Umbilical cord (tissue), 2 donors: ENCODE measurements at places on chromosomes 2 and 18.
A peak's percentile ranks its signal among the peaks of the same experiment; 100 is the strongest.

- peak; percentile 76 for DNase-seq
Observed at GRCh38 chr2:66441581-66442320, 6.8 kb downstream of the MEIS1 start.

DNA sequence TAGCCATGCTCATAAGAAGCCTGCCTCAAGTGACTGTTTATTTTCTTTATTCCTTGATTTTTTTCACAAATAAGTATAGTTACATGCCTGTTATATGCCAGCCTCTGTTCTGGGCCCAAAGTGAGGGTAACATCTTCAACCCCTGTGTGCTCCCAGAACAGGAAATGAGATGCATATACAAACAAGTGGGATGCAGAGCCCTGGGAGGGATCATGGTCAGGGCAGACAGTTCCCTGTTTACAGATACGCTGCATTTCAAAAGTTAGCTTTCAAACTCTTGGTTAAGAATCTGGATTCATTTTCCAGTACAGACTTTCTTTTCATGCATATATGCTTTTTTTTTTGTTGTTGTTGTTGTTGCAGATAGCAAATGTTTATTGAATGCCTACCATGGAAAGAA, 24.4 kb downstream of the GPR39 start:
- no peak for DNase-seq

DNA sequence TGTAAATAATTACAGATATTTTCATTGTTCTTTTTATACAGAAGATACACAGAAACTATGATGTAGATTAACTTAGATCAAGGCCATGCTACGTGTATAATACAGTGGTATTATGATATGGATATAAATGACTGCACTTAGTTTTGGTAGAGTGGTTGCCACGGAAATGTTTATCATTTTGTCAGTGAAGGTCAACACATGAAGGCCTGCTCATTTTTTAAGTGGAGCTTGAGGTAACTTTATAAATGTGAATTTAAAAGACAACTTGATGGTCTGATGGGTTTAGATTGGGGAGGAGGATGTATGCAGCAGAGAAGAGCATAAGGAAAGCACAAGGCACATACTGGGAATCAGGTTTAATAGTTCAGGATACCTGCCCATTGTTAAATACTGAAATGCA, 14.4 kb upstream of the BBS5 start:
- no peak for DNase-seq

GRCh38 chr2:98579926-98580325, 28.4 kb downstream of the COA5 start:
- no peak for DNase-seq
